ENCODE measurements at places on chromosomes 3 and 15.

DNA sequence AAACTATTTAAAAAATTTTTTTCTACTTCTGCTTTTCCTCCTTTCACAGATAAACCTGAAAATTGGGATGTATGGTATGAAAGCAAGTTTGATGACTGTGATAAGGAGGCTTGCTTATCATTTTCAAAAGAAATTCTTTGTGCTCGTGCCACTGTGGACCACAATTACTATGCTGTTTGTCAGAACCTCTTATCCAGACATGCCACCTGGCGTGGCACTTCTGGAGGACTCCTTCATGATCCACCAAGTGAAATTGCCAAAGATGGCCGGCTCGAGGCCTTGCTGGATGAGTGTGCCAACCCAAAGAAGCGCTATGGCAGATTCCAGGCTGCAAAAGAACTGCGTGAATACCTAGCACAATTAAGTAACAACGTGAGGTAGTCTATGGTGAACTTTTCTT lies 17.8 kb downstream of the DIPK2A start:
- DNase-seq = no peak

GRCh38 chr15:48505067-48505466 lies 140.4 kb downstream of the FBN1 start:
- no peak for DNase-seq

DNA sequence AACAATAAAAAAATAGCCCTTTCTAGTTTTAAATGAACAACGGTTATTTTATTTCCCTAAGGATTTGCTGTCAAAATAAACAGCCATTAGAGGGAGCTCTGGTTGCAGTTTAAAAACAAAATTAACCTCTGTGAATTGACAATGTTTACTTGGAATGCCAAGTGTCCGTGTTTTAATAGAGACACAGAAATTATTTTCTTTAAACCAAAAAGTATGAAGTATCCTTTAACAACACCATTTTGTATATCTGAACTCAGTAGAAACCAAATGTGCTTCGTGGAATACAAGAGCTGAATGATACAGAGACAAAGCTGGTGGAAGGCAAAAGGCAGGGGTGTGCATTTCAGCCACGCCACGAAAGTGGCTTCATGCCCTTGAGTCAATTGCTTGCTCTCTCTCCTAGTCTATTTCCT lies 74.4 kb downstream of the MOBP start:
- DNase-seq = no peak

DNA sequence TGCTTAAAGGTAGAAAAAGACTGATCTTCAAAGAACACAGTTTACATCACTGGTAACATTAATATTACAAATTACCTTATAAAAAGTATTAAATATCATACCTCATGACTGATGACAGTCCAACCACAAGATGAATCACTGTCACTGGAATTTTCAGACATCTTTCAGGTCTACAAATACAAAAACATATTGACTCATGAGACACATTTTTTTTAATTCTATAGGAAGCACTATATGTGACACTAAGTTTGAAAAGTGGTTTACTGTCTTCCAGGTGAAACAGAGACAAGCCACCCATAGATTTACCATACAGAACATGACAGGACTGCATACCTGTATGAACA lies 18.9 kb downstream of the CCPG1 start:
- DNase-seq = no peak

GRCh38 chr3:153144779-153145178 lies 17.2 kb upstream of the RAP2B start:
- no peak for DNase-seq

GRCh38 chr3:46997453-46998091 lies 18.1 kb downstream of the NBEAL2 start:
- DNase-seq = no peak

DNA sequence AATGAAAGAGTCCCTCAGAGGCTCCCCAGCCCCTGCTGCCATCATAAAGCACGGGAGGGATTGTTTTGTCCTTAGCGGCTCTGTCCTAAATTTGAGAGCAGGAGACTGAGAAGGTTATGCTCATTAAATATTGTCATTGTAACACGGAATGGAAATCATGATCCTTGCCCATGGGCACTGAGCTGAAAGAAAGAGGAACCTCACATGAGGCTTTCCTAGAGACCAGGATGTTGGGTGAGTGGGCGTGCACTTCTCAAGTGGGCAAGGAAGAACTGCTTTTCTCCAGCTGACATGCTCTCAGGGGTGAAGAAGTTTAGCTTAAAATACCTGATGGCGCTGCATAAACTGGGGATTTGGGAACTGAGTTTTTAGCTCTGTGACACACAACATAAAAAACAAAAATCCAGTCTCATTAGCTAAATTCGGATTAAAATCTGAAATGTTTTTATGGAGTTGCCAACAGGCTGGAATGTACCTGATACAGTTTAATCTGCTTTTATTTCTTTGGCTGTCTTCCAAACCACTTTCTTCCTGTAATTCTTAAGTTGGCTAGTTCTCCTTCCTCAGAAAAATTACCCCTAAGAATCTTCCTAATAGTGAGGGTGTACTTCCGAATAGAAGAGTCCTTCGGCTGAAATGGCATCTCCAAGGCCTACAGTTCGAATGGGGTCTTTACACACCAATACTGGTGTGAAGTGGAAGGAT lies 31.7 kb downstream of the ADPGK start:
- DNase-seq = no peak
